Stimulated activated CD8-positive, alpha-beta memory T cell treated with anti-CD3 and anti-CD28 coated beads, Interleukin-4, amount 100 ng/mL, for 48 hours (primary cell): ENCODE measurements at places on chromosomes 12 and 14.

DNA sequence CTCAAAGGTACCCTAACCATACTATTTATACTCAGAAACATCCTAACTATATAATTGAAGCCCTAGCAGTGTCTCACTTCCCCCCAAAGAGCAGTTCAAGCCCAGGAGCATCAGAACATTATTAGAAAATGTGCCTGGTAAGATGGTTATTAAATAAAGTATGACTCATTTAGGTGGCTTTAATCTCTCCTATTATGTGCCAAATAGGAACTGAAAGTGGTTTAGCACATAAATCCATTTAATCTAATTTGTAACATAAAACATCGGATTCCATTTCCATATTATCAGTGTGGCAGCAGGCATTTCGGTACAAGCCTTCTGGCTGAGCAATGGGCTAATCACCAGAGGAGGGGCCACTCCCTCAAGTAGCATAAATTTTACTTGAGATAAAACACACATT lies 395.2 kb upstream of the TMTC1 start:
- DNase-seq, result no peak

- no peak for DNase-seq
Observed at GRCh38 chr14:22610931-22611330, 12.8 kb downstream of the ABHD4 start.

DNA sequence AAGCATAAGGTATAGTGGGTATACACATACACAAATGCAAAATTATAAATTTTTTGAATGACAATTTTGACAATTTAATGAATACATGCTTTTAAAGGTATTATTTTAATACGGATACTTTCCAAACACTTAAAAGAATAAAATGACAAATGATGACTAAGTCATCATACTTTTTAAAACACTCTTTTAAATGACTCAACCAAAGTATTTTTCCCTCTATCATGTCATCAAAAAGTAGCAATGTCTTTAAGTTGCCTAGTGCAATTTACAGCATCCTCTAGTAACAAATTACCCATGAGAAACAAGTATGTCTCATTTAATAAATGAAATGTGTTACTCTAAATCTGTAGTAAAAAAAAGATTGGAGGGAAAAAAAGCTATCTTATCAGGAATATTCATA lies 73.3 kb downstream of the RPS6KA5 start:
- DNase-seq, result no peak

DNA sequence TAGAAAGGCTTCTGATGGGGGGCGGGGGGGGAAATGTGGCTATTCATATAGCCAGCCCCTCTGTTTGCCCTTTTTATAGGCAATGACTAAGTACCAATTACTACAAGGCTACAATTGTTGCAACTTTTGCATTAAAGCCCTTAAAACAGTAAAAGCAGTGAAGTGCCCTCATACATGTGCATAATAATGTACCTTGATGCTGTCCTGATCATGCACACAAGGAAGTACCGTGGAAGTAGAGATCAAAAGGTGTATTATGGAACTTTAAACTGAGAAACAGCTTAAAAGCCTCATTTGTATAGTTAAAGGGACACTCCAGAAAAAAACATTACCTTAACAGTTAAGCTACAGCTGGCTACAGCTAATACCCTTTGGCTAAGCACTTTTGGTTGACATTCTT lies 111.8 kb downstream of the PLEKHG7 start:
- no peak for DNase-seq

DNA sequence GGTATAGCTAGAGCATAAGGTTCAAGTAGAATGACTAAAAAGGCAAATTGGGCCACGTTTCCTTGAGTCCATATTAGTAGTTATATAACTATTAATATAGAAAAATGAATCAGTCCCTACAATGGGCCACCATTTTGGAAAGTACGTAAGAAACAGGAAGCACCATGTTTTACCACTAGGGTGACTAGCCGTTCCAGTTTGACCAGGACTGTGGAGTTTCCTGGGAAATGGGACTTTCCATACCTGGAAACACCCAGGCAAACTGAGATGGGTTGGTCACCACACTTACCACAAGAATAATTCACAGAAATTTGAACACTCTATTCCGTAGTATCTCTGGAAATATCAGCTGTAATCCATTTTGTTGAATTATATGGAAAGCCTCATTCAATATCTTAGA lies 2.1 kb upstream of the MAGOHB start:
- DNase-seq, result no peak

GRCh38 chr12:98471085-98471484 lies 44.3 kb upstream of the TMPO start:
- no peak for DNase-seq
